Lower lobe of right lung (tissue), 2 donors: ENCODE measurements at places on chromosomes 2 and 18. TPM values are rescaled to one million over a fixed set of nuclear protein-coding genes. Genes with fewer than 3 reads are reported as not detected.
A peak's percentile ranks its signal among the peaks of the same experiment; 100 is the strongest.

Gene ANKRD44
- 58.7 TPM for total RNA-seq

Gene ASB18
- total RNA-seq = not detected

DNA sequence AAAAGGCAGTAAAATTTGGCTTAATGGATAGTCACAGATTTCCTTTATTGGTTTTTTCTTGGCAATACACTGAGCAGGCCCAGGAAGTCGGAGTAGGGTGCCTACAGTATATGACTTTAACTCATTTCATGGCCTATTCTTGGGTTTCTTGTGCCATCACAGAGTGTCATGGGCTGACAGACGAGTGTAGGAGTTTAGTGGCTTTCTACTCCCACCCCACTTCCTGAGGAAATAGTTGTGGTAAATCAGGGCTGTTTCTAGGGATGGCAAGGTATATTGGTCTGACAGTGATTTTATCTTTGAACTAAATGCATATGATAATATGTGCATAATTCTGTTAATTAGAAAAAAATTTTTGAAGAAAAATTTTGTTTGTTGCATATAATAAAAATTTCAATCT lies 100.1 kb downstream of the PLCL1 start:
- no peaks in the 10 kb centered on the region for H3K36me3 ChIP-seq
- H3K4me3 ChIP-seq = no peak overlapping the region
- H3K4me1 ChIP-seq = no peaks in the 10 kb centered on the region
- H3K27me3 ChIP-seq = no peaks in the 10 kb centered on the region
- DNase-seq = no peak
- H3K27ac ChIP-seq = no peak overlapping the region

DNA sequence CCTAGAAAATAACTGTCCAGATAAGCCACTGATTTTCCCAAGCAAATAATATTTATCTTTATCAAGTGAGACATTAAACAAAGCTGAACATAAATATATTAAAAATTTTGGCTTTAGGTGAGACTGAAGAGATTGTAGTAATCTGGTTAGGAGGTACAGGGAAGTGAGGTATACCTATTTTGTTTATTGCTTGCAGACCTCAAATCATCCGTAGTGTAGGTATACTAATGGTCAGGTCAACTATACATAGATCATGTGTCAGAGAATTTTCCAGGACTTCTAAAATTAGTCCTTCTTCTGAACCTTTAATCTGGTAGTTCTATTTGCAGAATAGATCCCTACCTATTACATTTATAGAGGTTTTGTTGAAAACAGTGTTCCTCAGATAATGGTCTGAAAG lies 41.5 kb downstream of the SP140 start:
- no peak overlapping the region for H3K27ac ChIP-seq
- H3K4me1 ChIP-seq = no peaks in the 10 kb centered on the region
- H3K27me3 ChIP-seq = no peaks in the 10 kb centered on the region
- no peak overlapping the region for H3K4me3 ChIP-seq
- H3K36me3 ChIP-seq = no peaks in the 10 kb centered on the region

DNA sequence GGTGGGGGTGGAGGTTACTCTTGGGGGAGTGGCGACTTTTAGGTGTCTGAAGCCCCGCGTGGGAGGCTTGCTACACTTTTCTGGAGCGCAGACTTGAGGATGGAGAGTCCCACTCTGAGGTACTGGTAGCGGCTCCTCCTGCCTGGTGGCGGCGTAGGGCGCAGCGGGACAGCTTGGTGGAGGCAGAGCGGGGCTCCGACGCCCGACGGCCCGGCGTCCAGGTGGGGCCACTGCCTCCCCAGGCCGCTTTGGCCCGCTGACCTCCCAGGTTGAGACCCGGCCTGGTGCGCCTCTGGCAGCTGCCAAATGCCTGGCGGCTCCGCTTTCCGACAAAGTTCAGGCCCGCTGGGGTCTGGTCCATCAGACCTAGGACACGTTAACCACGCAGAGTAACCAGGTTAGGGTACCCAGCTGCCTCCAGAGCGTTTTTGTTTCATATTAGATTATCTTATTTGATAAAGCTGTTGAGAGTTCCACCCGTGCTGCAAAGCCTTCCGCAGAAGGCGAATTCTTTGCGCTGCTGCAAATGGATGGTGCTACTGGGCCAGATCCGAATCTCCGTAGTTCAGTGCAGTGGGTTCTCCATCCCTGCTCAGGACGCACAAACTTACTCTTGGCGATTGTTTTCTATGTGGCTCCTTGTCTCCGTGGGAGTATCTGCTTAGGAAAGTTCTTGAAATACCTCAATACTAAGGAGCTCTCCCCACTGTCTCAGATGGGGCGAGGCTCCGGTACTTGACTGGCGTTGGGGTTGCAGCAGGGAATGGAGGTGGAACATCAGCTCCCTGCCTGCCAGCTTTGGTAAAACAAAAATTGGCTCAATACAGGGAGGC lies 405.9 kb downstream of the XIRP2 start:
- H3K27me3 ChIP-seq = peaks cover 53% of the 10 kb centered on the region
- H3K27ac ChIP-seq = no peak overlapping the region
- H3K4me3 ChIP-seq = peak overlapping the region; percentile 72
- H3K36me3 ChIP-seq = no peaks in the 10 kb centered on the region
- peak; percentile 39 for DNase-seq
